Small intestine (tissue), 16 donors: ENCODE measurements at places on chromosomes 12 and 14. TPM values are rescaled to one million over a fixed set of nuclear protein-coding genes. Genes with fewer than 3 reads are reported as not detected.

The GDF11 gene
- 2.2 TPM for polyA plus RNA-seq

The ADAM21 gene
- not detected for polyA plus RNA-seq

The TTC8 gene
- polyA plus RNA-seq, result 24.5 TPM

The ZC2HC1C gene
- 15.9 TPM for polyA plus RNA-seq

The CELA1 gene
- not detected for polyA plus RNA-seq

The BLTP3B gene
- 7.0 TPM for polyA plus RNA-seq

The KRT6C gene
- polyA plus RNA-seq, result not detected

DNA sequence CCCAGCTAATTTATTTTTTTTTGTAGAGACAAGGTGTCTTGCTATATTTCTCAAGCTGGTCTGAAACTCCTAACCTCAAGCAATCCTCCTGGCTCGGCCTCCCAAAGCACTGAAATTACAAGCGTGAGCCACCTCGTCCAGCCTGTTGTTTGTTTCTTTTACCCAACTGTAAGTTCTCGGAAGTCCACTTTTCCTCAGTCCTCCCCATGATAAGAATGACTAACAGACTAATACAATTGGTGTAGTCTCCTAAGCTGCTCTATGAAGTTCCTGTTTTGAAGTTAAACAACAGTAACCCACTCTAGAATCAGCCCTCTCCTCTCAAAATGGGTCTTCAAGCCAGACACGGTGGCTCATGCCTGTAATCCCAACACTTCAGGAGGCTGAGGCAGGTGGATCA, 36.5 kb downstream of the HIGD1C start:
- no peak for DNase-seq

DNA sequence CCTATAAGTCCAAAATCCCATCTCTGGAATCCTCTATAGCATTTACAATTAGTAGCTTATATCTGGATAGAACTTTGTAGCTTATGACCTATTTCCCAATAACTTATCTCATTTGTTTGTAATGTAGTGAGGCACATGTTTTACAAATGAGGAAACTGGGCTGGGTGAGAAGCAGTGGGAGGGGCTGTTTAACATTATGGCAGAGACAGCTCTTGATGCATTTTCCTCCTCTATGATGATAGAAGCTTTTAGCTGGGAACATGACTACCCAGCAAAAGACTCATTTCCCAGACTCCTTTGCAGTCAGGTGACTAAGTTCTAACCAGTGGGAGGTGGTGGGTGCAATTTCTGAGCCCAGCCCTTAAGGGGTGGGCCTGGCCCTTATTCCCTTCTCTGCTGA, 179.7 kb downstream of the TTC8 start:
- DNase-seq, result peak; percentile 70

GRCh38 chr14:76767681-76768656, 6.7 kb downstream of the VASH1 start:
- peak; percentile 39 for DNase-seq

DNA sequence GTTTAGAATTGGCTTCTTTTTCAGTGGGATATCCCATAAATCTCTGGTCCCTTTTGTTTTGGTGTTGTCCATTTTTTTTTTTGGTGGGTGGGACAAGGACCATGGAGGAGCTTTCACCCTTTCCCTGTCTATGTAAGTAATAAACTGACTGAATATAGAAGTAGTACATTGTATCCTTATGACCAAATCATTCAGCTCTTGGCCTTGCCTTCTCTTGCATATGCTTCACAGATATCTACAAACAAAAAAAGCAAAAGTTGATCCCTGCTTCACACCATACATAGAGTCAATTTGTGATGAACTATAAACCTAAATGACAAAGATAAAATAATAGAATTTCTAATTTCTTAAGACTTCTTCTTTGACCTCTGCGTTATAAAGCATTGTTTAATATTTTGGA, 59.8 kb downstream of the SIX1 start:
- no peak for DNase-seq

DNA sequence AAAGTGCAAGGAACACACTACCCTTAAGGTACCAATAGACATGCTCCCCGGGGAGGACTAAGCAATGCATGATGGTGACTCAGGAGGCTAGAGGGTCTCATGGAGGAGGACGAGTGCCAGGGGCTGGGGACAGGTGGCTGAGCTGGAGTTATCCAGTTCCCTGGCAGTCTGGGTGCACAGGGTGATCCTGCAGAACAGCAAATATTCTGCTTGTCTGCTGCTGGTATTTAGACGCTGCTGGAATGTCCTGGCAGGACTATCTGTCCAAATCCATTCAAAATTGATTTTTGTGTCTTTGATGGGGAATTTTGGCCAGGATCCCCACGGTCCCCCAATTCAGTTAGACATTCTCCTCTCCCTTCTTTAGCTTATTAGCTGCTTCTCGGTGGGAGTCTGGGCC, 138.7 kb downstream of the C12orf75 start:
- no peak for DNase-seq

DNA sequence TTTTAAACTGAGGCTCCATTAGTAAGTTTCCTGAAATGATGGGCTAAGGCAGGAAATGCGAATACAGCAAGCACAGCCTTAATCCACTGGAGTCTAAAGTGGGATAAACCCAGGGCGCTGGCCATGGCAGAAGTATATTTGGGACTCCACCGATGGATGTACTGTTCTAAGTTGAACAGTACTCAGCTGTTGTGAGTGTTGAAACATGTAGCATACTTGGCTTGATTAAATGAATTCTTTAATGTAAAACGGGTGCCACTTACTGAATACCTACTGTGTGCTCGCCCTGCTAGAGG, 996 bp downstream of the SSPN start:
- no peak for DNase-seq

- DNase-seq, result no peak
These were observed 21.0 kb upstream of the CIPC start for GRCh38 chr14:77077040-77077439.

DNA sequence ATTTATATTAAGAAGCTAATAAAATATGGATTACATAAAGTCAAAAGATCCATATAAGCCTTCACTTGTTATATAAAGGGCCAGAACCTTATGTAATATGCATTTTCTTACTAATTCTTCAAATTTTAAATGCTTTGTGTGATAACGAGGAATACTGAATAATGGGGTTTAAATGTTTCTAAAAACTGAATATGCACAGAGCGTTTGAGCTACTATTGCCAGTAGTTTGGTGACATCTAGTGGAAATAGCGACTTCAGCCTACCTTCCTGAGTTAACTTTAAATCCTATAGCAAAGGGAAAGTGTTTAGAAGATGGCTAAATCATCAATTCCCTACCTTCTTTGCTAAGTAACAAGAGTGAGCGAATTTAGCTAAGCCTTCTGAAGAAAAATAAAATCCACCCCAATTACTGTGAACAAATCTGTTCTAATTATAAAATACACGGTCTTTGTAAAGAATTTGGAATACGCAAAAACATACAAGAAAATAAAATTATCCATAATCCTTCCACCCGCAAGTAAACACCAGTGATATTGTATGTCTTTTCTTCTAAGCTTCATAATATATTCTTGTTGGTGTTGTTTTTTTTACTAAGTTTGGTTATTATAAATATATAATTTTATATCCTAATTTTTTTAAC, 115.5 kb upstream of the G2E3 start:
- peak; percentile 28 for DNase-seq

DNA sequence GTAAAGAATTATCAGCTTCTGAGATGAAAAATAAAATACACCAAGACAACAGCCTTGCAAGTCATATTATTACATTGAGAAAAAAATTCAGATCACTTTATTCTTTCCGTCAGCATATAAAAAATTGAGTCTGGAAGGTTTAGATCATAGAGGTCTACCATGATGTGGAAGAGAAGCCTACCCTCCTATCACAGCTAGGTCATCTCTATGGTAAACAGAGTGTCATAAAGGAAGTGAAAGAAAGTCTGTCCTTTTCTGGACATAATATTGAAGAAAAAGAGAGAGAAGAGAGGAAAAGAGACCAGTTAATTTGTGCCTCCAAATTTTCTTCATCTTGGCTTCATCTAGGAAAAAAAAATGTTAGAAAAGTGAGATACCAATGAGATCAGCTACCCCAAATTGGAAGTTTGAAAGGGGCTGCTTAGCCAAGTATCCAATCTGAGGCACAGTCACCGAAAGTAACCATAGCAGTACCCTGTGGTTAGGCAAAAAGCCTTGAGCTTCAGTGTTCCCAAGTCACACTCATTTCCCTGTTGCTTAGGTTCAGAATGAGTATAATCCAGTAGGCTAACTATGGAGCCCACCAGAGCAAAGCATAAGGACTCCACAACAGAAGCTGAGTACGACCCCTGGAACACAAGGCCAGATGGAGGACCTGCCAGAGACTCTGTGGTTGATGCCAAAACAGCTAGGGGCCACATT, 38.1 kb downstream of the DUSP6 start:
- DNase-seq, result no peak

DNA sequence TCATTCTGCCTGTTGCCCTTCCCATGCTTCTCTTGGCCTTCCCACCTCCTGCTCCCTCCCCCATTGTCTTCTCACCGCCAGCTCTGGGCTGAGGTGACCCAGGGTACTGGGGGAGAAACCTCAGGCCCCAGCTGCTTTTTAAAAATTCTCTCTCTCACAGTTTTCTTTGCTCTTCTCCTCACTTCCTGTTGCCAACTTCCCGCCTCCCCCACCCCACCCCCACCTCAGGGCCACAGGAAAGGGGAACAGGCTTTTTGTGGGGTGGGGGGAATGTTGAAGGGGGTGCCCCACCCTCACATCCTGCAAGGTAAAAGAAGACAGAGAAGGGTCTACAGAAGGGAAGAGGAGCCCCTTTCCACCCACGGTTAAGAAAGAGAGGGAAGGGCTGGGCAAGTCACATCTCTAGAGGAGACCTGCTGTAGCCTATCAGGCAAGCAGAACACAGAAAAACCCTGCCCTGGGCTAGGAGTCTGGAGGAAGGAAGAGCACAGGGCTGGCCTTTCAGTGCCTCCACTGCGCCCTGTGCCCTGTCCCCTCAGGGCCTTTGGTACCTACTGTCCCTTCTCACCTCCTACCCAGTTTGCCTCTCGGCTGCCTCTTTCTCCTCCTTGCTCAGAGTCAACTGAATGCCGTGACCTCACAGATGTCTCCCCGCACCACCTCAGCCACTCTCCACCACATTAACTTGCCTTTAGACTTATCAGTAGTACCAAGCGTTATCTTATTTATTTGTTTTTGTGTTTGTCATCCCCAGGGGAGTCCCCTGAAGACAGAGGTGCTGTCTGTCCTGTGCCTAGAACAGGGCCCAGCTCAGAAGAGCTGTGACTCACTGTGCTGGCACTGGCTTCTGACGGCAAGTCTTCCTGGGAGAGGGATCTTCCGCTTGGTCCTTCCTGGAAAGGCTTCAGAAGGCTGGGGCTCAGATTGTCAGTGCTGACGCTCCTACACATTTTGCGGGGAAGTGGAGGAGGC, 1.7 kb downstream of the ARHGAP9 start:
- no peak for DNase-seq

GRCh38 chr12:2677142-2677880, 117.5 kb upstream of the FKBP4 start:
- DNase-seq, result no peak

DNA sequence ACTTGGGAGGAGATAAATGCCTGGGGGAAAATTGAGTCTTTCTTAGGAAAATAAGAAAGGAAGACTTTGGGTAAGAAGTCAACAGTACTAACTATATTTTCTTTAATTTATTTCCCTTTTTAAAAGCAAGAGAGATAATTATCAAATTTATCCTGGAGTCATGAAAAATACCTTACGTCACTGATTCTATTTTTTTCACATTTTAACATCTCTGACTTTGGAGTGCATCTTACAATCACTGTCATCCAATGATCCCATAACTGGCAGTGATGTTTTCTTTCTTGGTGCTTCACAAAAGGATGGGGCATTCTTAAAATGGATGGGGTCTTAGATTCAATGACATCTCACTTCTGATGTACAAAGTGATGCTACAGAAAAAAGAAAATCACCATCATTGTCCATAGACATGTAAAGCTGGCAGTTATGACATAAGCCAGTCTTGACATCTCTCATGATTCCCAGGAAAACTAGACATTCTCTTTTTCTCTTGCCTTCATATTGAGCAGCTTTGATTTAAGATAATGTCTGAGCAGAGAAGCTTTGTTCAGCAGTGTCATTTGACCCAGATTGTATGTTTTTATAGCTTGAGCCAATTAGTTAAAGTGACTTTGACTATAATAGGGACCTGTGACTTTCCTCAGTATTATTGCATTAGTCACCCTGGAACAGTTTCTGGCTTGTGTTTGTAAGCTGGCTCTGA, 236.2 kb downstream of the EGLN3 start:
- peak; percentile 25 for DNase-seq

GRCh38 chr14:69770559-69770958, 3.6 kb downstream of the SRSF5 start:
- DNase-seq, result no peak
